Pons (tissue), 1 donor: ENCODE measurements at places on chromosomes 12 and 14.

DNA sequence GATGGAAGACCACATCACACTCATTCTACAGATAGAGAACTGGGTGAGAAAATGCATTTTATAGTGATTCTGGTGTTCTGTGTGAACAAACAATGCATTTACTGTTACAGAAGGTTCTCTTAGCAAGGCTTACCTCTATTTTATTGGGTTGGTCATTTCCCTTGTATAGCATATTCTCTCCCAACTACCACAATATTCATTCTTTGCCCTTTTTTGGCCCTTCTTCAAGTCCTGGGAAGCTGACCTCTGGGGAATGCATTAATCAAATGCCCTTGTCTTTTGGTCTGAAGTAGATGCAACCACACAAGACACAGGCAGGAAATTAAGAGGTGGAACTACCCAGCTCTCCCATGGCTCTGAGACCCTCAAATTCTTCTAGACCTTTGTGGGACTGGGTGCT is 19.5 kb downstream of the DCN start:
- no peak for DNase-seq

DNA sequence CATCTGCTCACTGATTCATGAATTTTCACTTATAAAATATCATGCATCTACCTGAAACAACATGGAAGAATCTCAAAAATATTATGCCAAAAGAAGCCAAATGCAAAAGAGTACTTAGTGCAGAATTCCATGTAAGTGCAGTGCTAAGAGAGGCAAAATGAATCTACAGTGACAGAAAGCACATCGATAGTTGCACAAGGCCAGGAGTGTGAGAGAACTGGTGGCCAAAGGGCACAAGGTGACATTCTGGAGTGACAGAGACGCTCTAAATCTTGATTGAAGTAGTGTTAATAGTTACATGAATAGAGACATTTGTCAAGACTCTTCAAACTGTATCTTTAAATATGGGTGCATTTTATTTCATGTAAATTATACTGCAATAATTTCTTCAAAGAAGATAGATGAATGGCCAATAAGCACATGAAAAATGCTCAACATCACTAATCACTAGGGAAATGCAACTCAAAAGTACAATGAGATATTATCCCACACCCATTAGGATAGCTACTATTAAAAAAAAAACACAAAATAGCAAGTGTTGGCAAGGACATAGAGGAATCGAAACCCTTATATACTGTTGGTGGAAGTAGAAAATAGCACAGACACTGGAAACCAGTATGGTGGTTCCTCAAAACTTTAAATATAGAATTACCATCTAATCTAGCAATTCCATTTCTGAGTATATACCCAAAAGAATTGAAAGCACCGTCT is 71.7 kb upstream of the KICS2 start:
- DNase-seq: peak; percentile 42

- no peak for DNase-seq
Observed at GRCh38 chr14:80186301-80186800, 25.0 kb downstream of the DIO2 start.

- no peak for DNase-seq
Observed at GRCh38 chr14:103395244-103395643, 10.0 kb downstream of the MARK3 start.

GRCh38 chr12:66786531-66787308 is 107.8 kb upstream of the GRIP1 start:
- DNase-seq: no peak

GRCh38 chr14:60904381-60904780 is 76.5 kb downstream of the TRMT5 start:
- no peak for DNase-seq

DNA sequence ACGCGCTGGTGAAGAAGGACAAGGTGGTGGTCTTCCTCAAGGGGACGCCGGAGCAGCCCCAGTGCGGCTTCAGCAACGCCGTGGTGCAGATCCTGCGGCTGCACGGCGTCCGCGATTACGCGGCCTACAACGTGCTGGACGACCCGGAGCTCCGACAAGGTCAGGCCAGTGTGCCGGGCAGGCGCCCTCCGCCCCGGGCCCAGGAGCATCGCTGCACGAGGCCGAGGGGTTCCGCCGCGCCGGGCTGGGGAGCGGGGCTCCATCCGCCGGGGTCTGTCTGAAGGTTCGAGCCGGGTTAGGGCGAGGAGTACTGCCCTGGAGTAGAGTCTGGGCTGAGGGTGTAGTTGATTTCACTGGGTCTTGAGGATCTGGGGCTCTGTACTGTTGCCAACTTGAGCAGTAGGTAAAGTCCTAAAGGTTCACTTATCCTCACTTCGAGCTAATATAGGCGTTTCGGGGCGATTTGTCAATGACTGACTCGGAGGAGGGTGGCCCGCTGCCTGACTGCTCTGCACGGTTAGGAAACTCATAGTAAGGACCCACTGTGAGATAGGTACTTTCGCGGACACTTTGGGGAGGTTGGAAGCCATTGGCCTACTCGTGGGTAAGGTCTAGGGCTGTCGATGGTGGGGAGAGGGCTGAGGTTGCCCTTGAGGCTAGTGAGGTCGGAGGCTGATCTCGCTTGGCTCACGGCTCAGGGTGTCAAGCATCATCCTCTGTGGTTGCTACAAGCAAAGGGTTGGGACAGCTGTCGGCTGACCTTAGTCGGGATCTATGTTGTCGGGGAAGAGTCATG is 574 bp downstream of the GLRX5 start:
- DNase-seq: no peak

DNA sequence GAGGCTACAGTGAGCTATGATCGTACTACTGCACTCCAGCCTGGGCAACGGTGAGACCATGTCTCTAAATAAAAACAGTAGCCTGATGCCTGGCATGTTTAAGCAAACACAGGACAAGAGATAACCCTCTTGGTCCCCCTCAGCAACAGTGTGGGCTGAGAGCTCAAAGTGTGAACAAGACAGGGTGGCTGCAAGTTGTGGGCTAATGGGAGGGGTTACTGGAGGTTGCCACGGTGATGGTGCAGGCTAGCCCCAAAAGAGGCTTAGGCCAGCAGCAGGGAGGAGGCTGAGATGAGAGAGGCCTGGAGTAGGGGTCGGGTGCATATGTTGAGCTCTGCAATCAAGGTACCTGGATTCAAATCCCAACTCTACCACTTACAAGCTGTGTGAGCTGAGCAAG is 3.4 kb upstream of the LGMN start:
- no peak for DNase-seq

DNA sequence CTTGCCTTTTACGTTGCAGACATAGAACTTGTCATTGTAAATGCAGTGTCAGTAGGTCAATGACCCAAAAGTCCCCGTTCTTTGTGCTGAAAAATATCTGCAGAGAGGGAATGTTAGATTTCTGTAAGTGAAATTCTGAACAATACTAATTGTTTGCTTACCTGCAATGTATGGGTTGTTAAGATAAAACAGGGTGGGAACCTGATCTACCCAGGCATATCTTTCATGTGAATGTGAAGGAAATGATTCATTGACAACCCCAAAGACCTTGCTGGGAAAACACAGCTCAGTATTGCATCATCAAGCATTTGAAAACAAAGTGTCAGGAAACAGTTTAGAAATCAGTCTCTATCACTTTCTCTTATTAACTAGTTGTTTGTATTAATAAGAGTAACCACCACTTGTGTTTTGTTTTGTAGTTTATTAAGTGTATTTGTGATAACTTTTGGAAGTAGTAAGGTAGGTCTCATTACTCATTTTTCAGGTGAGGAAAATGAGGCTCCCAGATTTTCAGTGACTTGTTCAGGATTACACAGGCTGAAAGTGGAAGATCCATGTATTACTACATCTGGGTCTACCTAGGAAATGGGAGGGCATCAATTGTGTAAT is 57.9 kb upstream of the SLC38A2 start:
- DNase-seq: no peak

GRCh38 chr14:72236629-72237028 is 304.4 kb downstream of the RGS6 start:
- no peak for DNase-seq

GRCh38 chr14:32028599-32028998 is 48.5 kb upstream of the ARHGAP5 start:
- DNase-seq: no peak

- no peak for DNase-seq
Observed at GRCh38 chr12:74848006-74848405, 310.4 kb downstream of the ATXN7L3B start.

GRCh38 chr12:116604178-116604895 is 45.2 kb downstream of the MAP1LC3B2 start:
- no peak for DNase-seq

DNA sequence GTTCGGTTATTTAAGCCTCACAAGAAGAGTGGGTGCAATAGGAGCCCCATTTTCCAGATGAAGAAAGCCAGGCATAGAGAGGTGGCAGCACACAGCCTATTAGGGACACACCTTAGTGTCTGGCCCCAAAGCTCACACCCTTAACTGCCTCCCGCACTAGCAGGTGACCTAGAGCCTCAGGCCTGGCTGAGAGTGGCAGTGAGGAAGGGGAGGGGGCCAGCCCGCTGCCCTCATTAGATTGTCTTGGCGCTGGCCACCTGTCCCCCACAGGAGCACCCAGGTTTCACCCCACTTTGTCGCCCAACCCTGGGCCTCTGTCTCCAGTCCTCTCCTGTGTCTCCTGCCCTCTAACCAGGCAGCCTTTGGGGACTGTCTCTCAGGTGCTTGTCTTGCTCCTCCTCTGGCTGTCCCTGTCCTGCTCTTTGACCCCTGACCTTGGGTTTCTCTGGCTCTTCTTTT is 18.5 kb upstream of the PGF start:
- DNase-seq: no peak

- DNase-seq: peak; percentile 78
Observed at GRCh38 chr12:74021937-74022336, 515.7 kb upstream of the ATXN7L3B start.

DNA sequence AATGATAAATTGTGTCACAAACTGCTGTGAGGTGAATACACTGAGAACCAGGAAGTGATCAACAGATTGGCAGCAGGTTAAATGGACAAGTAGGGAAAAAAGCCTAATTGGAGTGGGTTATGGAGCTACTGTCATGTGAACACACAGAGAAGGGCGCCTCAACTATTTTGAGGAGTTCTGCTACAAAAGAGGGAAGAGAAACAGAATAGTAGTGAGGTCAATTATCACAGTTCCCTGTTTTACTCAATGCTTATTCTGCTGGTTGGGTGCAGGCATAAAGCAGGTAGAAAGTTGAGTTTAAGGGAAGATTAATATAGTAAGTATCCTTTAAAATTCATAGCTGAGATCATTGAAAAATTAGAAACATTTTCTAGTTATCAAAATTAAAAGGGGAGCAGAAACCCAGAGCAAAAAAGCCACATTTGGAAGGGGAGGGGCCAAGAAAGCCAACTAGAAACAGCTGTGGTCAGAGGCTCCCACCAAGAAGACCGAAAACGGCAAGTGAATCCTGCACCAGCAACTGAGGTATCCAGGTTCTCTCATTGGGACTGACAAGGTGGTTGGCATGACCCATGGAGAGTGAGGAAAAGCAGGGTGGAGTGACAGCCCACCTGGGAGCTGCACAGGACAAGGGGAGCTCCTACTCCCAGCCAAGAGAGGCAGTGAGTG is 105.7 kb downstream of the ZC3H14 start:
- peak; percentile 61 for DNase-seq

DNA sequence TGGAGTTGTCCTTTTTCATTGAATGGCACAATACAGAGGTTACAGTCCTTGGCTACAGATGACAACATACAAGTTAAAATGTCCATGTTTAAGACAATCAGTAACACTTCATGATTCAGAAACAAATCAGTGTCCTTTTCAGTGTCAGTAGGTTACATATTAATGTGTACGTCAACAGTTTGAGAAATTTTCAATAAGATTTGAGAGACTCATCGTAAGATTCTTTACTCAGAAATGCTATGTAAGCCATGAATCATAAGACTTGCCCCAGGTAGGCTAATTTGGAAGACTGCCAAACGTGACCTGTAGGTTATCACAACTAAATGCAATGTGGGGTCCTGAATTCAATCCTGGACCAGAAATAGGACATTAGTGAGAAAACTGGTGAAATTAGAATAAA is 3.5 kb downstream of the RDH12 start:
- no peak for DNase-seq

DNA sequence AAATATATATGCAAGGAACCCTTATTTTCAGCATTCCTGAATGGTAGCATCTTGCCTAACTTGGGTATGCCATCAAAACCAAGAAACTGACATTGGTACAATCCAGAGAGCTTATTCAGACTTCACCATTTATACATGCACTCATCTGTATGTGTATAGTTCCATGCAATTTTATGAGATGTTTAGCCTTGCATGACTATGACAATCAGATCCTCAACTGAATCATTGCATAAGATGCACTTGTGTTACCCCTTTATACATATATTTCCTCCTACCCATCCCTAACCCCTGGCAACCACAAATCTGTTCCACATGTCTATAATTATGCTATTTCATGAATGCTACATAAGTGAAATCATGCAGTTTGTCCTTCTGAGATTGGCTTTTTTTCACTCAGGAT is 37.0 kb upstream of the PPFIBP1 start:
- DNase-seq: no peak

GRCh38 chr14:61973981-61974380 is 211.8 kb downstream of the SNAPC1 start:
- no peak for DNase-seq

- DNase-seq: no peak
Observed at GRCh38 chr14:59678352-59678751, 101.7 kb upstream of the CCDC175 start.

DNA sequence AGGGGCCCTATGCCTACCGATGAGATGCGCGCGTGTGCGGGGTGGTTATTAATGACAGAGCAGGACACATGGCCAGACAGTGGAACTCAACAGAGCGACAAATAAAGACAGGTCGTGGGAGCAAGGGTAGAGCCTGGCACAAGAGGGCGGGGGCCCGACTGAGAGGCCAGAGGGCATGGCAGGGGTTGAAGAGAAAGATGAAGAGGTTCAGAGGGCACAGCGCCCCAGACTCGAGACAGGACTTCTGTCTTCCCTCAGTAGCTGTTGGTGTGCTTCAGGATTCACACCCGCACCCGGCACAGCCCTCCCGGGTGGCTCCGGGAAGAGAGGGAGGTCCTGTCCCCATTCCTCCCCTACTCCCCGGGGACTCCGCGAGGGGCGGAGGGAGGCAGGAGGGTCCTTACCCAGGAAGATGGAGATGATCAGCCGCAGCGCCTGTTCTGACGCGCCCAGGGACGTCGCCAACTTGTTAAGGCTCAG is 366 bp downstream of the LPCAT3 start:
- no peak for DNase-seq

- DNase-seq: no peak
Observed at GRCh38 chr14:99451234-99451633, 29.4 kb downstream of the SETD3 start.

- no peak for DNase-seq
Observed at GRCh38 chr14:68466491-68466977, 326.3 kb downstream of the ZFP36L1 start.

GRCh38 chr14:71729596-71729995 is 202.6 kb upstream of the RGS6 start:
- no peak for DNase-seq

GRCh38 chr12:105223352-105223845 is 12.6 kb downstream of the APPL2 start:
- no peak for DNase-seq

GRCh38 chr12:64760808-64761573 is 1.8 kb upstream of the GNS start:
- DNase-seq: no peak
